ENCODE measurements at places on chromosomes 5 and 9.
A peak's percentile ranks its signal among the peaks of the same experiment; 100 is the strongest.

- DNase-seq: peak; percentile 45
Observed at GRCh38 chr5:130237721-130238120, 333.5 kb downstream of the CHSY3 start.

DNA sequence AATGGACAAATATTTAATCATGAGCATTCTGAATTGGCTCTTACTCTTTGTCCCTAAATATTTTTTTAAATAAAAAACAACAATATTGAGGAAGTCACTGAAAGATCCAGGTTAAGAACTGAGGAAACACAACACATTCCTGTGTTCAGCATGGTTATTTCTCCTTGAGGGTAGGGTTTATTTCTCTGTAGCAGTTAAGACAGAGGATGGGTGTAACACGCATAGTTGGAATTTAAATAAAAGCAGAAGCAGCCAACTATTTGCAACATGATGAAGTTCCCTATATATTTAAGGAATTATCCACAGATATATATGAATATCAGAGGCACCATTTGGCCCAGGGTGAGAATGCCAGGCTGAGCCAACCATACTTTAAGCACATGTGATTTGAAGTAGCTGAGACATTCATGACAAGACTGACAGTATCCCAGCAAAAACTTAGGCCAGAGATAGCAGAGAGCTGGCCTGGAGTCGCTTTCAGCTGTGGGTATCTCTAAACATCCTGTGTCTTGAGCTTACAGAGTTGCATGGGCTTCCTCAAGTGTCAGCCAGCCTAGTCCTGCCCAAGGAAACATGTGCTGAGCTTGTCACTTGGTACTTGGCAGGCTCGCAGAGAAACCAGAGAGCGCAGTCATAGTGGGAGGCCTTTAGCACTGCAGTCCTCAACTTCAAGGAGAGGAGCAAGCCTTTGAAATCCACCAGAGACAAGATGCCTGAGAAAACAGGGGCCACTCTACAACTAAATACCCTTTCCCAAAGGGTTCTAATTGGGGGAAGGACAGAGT, 43.6 kb downstream of the SEMA5A start:
- no peak for DNase-seq

DNA sequence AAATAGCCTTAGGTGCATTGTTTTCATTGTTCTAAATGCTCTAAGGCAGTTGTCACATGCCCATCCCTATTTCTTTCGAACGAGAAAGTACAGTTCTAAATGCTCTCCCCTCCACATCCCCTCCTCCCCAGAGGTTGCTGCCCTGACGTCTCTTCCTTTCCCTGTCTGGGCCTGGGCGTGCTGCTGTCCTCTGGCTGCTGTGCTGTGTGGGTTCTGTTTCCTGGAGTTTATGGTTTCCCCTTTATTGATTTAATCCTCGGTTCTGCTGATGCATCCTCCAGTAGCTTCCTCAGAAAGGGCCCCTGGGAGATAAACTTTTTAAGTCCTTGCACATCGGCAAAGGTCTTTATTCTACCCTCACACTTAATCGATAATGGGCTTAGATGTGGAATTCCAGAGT, 48.8 kb downstream of the MVB12B start:
- DNase-seq: peak; percentile 78

GRCh38 chr5:136197462-136198142, 4.6 kb upstream of the SMIM32 start:
- DNase-seq: no peak

DNA sequence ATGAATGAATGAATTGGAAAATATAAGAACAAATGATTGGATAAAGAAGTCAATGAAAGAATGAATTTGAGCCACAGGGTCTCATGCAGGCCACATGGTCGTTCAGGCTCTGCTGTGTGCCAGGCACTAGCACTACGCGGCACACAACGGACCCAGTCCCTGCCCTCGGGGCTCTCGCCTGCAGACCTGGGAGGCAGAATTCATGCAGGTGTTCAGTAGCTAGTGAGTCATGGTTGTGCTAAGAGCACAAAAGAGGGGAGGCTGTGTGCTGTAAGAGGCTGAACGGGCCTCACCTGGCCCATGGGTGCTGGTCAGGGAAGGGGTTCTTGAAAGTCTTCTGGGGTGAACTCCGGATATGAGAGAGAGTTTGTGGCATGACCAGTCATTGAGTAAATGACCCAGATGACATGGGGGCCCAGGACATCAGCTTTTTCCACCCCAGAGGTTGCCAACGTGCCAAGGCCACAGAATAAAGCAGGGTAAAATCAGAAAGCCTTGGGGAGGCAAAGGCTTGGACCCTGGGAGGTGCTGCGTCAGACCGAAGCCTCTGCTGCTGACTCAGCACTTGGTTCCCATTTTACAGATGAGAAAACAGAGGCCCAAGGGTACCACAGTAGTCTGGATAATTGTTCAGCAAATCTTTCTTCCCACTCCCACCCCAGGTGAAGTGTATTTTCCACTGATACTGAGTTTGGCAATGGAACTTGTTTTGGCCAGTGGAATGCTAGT, 264.3 kb upstream of the MVB12B start:
- no peak for DNase-seq
